ENCODE measurements at places on chromosomes 6 and 20.

- no peak for DNase-seq
Observed at GRCh38 chr20:58760856-58761255, 68.3 kb downstream of the NPEPL1 start.

DNA sequence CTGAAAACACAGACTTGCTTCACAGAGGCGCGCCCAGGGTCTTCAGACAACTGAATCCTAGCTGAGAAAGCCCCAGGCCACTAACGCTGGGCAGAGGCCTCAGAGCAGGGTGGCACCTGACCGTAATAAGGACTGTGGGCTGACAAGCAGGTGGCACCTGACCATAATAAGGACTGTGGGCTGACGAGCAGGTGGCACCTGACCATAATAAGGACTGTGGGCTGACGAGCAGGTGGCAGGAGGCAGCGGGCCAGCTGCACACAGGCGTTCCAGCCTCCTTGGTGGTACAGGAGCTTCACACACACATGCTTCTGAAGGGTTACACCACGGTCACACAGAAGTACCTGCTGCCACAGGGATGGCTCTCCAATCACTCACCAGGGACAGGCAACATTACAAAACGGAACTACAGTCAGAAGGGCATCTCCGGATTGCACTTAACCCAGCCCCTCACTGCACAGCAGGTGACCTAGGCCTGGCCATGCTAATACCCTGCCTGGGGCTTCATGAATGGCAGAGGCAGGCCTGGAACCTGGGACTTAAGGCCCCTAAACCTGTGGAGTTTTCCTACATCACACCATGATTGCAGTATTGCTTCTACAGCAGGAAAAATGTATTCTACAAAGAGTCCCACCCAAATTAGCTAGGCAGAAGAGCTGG, 50.8 kb downstream of the PSMG4 start:
- no peak for DNase-seq

- no peak for DNase-seq
Observed at GRCh38 chr6:79780881-79781280, 149.8 kb downstream of the SH3BGRL2 start.

GRCh38 chr6:89679215-89680120, 40.9 kb upstream of the LYRM2 start:
- no peak for DNase-seq

GRCh38 chr6:105499931-105500330, 97.0 kb upstream of the PREP start:
- DNase-seq = no peak

GRCh38 chr6:130681028-130681427, 146.2 kb upstream of the SMLR1 start:
- DNase-seq = no peak

DNA sequence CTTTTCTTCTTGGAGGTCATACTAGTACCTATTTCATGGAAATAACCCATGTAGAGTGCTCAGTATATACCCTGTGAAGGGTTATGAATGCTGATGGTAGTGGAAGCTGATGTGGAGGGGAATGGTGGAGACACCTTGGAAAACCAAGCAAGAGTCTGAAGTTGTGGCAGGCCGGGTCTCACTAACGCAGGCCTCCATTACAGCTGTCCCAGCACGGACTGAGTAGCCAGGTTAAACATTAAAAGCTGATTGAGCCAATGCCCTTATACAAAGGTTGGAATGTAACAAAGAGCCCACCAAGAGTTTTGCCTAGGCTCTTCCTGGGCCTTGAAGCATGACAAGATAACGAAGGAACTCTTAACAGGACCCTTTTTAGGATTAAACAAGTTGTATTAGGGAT, 2.1 kb upstream of the PCMTD2 start:
- DNase-seq = no peak

- DNase-seq = no peak
Observed at GRCh38 chr20:47067776-47068175, 173.1 kb downstream of the EYA2 start.

DNA sequence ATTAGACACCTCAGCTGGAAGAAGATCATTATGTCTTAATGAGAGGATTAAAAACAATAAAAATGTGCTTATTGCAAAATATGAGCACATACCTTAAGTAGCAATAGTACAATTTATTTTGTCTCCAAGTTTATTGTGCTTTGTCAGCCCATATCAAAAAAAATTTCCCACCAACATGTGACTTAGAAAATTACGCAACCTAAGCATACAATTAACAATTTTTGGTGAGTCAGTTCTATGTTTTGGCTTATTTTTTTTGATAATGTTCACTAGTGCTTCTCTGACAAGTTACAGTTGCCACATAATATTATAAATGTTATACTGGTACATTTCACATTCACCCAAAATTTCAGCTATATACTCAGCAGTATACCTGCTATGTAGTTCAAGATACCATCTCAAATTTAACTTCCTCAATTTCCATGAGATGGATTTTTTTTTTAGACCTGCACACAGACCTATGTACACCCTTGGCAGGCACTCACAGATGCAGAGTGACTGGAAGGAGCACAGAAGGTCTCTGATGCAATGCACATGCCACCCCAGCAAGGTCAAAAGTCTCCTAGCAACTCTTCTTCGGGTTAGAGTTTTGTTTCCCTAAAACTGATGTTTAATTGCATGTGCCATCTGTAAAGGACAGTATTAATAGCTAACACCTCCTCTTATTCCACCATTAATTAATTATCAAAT, 112.4 kb downstream of the PRKN start:
- DNase-seq = no peak

- DNase-seq = no peak
Observed at GRCh38 chr6:169800668-169801395, 49.4 kb downstream of the ERMARD start.

DNA sequence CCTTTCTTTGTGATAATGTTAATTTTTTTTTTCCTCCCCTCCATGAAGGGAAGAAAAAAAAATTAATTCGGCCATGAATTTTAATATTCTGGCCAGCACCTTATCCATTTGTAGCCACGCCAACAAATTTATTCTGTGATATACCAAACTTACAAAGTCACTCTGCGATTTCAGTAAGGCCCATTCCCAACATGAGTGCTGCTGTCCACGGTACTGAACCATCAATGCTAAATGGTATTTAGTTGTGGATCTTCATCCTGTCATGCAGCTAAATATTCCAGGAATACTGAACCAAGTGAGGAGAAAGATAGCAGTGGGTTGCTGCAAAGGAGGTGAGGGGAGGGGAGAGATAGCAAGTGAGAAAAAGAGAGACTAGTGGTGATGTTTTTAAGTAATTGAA, 19.5 kb upstream of the RSPH4A start:
- DNase-seq = no peak

DNA sequence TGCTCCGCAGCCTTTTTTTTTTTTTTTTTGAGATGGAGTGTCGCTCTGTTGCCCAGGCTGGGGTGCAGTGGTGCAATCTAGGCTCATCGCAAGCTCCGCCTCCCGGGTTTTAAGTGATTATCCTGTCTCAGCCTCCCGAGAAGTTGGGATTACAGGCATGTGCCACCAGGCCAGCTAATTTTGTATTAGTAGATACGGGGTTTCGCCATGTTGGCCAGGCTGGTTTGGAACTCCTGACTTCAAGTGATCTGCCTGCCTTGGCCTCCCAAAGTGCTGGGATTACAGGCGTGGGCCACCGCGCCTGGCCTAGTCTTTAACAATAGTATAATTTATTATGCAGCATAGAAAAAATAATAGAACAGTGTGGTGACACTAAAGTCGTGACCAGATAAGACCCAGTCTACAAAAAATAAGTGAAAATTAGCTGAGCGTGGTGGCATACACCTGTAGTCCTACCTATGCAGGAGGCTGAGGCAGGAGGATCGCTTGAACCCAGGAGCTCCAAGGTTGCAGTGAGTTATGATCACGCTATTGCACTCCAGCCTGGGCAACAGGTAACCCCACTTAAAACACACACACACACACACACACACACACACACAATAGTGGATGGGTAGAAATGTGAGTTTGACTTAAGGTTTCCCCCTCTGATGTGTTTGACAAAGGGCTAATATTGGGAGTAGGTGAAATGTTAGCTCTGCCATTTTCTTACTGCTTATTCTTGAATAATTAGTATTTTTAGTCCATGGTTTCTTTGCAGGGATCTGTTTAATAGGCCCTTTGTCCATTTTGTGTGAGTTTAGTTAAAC, 6.5 kb downstream of the PIM1 start:
- no peak for DNase-seq

DNA sequence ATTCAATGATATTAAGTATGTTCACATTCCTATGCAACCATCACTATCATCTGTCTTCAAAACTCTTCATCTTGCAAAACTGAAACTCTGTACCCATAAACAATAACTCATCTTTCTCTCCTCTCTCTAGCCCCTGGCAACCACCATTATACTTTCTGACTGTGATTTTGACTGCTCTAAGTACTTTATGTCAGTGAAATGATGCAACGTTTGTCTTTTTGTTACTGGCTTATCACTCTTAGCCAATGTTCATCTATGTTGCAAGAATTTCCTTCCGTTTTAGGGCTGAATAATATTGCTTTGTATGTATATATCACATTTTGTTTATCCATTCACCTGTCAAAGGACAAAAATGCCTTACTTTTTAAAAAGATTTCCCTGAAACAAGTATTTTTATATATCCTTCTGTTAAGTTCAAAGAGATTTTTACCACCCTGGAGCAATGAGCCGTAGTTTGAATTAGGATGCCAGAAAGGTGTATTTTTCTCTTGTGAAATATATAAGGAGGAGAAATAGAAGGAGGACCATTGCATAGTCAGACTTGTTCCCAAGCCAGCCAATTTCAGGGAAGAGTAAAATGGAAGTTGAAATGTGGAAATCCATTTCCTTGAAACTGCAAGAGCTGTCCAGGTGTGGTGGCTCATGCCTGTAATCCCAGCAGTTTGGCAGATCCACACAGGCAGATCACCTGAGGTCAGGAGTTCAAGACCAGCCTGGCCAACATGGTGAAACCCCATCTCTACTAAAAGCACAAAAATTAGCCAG, 4.0 kb upstream of the CGAS start:
- DNase-seq = no peak

GRCh38 chr20:37726321-37726720, 32.5 kb downstream of the CTNNBL1 start:
- DNase-seq = no peak

- no peak for DNase-seq
Observed at GRCh38 chr6:32845384-32845884, 1.6 kb upstream of the PSMB8 start.

DNA sequence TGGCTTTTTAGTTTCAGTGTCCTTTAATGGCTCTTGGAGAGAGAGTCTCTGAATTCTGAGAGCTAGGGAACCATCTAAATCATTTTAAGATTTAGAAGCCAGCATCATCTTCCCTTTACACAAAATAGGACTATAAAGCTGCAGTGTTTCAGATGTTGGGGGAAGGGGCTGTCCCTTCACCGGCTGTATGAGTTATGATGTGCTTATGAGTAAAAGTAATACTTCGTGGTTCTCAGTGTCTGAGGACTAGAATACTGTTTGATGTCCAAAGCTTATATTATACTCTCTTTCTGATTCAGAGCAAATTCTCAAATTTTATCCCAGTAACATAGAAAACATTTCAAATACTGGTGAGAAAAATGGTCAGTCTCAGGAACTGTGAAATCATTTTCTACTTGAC, 63.5 kb upstream of the FAM8A1 start:
- no peak for DNase-seq

- DNase-seq = no peak
Observed at GRCh38 chr20:44038681-44039123, 124.0 kb downstream of the TOX2 start.

- DNase-seq = no peak
Observed at GRCh38 chr20:8005575-8006366, 13.8 kb downstream of the TMX4 start.

- no peak for DNase-seq
Observed at GRCh38 chr6:38876475-38876874, 161.4 kb downstream of the DNAH8 start.

DNA sequence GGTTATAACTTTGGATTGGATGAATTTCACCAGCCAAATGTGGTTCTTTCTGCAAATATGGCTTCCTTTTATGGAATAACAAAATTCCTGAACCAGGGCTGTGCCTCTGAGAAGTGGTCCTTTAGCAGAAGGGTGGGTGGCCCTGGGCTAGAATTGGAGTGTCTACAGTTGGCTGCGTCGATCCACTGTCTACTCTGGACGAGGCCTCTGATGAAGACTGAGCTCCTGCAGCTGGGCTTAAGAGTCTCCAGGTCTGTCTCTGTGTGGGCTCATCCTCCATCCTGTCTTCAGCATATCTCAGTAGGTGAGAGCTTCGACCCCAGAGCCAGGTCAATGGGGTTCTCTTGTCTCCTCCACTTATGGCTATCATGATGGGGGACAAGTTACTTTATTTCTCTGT, 166.3 kb upstream of the PMEPA1 start:
- no peak for DNase-seq

GRCh38 chr6:150631984-150632642, 32.4 kb downstream of the PLEKHG1 start:
- no peak for DNase-seq

GRCh38 chr6:31227143-31227542, 44.7 kb downstream of the HLA-C start:
- no peak for DNase-seq

DNA sequence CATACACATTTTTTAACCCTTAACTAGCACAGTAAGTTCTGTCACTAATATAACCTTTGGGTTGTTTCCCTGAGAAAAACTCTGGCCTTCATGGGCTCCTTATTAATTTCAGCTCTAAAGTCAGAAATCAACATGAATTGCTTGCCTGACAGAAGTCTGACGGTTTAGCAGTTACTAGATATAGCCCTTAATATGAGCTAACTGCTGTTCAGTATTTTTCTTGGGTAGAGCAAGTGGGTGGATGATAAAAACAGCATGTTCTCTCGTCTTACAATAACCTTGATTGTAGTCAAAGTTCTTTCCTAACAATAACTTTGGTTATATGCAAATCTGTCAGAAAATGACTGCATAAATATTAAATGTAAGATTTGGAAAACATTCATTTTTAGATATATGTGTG, 81.0 kb downstream of the SH3BGRL2 start:
- DNase-seq = no peak

DNA sequence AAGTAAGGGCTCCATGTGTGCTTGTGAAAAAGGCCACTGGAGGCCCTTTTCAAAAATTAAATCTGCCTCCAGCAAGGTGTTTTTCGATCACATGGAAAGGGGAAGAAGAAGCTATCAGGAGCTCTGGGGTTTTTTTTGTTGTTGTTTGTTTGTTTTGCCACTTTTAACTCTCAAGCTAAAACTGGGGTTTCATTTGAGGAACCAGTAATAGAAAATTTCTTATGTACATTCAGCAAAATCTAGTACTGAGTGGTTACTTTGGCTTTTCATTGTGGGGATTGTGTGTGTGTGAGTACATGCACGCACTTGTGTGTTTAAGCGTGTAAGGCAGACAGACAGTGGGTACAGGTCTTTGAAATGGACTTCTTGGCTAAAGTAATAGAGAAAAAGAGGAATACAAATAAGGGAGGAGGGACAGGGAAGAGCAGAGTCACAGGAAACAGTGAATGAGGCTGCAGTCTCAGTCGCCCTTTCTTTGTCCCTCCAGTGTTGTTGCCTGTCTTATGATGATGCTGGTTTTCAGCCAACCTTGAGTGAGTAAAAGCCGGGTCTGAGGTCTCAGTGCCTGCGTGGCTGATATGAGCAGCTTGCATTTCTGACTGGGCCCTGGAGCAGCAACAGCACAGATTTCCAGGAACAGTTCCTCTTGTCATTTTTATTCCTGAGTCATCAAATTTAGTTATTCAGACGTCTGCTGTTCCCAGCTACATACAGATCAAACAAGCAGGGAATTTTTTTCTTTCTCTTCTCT, 26.2 kb downstream of the SLC16A10 start:
- no peak for DNase-seq

GRCh38 chr20:54620611-54621010, 145.2 kb downstream of the DOK5 start:
- no peak for DNase-seq

GRCh38 chr6:139659196-139659595, 284.7 kb upstream of the CITED2 start:
- no peak for DNase-seq

- DNase-seq = no peak
Observed at GRCh38 chr6:88455317-88455716, 289.2 kb upstream of the CNR1 start.

Data from esophagus squamous epithelium (tissue), 5 donors.